NCI-H82 (cell line): ENCODE measurements at places on chromosomes 3 and 15.
A peak's percentile ranks its signal among the peaks of the same experiment; 100 is the strongest.

DNA sequence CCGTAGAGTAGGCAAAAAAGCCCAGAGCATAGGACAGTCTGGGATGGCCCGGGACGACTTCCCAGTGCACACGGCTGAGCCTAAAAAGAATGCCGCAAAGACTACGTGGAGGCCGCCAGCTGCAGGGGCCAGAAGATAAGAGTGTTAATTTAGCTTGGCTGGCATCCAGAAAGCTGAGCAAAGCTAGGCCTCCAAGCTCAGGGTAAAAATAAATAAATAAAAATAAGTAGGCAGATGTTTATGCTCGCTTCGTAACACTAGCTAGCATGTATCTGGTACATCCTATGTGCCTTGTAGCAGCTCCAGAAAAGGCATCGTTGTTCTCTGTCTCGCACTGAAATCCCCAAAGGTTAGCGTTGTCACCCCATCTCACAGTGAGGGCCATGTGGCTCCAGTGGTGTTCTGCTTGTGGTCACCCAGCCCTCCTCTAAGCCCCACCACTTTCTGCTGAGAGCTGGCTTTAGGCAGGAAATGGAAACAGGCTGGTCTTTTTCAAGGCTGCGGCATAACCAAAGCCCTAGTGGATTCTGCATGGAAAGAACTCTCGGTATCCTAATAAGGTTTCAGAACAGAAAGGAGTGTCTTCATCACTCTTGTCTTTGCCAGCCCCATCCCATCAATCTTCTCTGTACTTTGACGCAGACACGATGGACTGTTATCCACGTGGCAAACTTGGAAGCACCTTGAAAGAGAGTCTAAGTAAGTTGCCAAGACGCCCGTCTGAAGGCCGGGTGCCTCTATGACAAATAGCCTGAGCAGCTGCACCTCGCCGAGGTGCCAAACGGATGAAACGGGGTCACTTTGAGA is 58.1 kb upstream of the MEF2A start:
- peak; percentile 84 for DNase-seq

DNA sequence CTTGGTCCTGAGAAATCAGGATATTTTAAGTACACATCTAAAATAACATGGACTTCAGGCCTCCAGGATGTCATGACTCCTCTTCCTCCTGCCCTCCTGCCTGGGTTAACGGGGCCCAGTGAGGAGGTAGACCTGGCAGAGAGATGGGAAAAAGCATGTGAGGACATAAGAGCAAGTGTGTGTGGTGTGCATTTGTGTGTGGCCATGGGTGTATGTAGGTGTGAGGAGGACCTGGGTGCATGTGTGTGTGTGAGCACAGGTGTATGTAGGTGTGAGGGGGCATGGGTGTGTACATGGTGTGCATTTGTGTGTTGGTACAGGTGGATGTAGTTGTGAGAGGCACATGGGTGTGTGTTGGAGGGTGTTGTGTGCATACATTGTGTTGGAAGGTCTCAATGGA is 105.4 kb downstream of the EPHB1 start:
- DNase-seq = no peak

- DNase-seq = no peak
Measured at GRCh38 chr3:66404197-66404596, 96.6 kb downstream of the LRIG1 start.

- peak; percentile 86 for DNase-seq
Measured at GRCh38 chr15:49278751-49279150, 108.7 kb downstream of the GALK2 start.

DNA sequence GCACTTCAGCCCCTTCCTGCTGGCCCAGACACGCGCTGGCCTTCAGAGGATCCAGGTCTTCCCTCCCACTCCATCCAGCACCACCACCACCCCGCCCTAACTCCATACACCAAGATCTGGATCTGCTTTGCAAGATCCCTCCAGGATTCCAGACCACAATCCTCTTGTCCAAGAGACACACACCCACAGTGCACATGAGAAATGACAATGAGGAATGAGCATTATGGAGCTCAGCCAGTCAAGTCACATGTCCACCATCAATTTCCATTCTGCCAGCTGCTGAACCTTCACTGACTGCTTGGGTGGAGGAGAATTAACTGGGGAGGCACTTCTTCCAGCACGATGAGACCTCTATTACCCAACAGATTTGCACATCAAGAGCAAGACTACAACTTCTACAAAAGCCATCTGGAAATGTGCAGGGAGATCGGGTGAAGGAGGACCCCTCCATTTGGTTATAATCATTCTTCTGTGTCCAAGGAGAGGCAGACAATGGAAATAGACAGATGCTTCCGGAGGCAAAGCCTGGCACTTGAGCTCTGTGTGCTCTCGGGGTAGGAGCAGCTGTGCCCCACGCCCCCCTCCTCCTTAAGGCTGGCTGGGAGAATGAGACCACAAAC is 12.3 kb upstream of the SPATA12 start:
- DNase-seq = no peak

- DNase-seq = no peak
Measured at GRCh38 chr15:39154776-39155175, 426.1 kb upstream of the THBS1 start.

DNA sequence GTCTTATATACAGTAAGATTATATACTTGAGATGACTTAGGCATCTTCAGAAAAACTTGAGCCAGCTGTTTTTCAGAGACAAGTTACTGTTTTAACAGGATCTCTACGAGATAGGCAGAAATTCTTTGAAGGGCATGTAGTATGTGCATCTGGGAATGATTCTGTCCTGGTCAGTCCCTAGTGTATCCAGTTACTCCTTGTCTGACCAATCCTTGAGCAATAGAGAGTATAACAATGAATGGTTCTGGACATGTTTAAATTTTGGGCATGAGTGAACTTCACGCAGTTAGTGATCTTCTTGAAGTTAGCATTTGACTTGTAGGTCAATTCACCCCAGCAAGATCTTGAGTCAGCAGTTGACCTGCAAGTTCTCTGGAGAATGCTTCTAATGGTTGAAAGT is 24.7 kb upstream of the HHLA2 start:
- no peak for DNase-seq

GRCh38 chr15:39869254-39869653 is 50.8 kb downstream of the GPR176 start:
- DNase-seq = peak; percentile 6
